ENCODE measurements at places on chromosomes 16 and 17.

DNA sequence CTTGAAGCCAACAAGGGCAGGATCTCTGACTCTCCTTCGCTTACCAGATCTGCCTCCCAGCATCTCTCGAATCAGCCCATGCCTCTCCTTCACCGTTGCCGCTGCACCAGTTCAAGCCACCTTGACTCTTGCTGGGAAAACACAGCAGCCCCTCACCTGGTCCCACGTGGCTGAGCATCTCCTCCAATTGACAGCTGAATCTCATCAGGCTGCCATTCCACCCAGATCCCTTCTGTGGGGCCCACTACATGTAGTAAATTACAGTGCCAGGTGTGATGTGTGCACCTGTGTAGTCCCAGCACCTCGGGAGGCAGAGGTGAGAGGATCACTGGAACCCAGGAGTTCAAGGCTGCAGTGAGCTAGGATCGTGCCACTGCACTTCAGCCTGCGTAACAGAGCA, 37.8 kb upstream of the C16orf78 start:
- no peak for DNase-seq

GRCh38 chr17:64343833-64344637, 46.6 kb downstream of the PECAM1 start:
- DNase-seq: peak; percentile 69

DNA sequence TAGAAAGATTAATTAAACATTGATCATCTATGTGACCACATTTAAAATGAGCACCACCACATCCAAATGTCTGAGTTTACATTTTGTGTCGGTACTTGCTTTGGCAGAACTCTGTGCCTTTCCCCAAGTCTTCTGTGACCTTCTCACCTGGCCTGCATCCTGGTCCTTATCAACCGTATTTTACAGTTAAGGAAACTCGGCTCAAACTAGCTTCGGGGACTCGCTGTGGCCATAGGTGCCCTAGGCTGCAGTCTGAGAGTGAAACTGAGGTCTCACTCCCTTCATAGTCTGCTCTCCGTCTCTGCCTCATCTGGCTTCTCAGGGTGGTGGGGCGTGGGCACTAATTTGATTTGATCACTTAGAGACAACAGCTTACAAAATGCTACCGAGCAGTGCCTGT, 555.5 kb downstream of the WWOX start:
- no peak for DNase-seq

DNA sequence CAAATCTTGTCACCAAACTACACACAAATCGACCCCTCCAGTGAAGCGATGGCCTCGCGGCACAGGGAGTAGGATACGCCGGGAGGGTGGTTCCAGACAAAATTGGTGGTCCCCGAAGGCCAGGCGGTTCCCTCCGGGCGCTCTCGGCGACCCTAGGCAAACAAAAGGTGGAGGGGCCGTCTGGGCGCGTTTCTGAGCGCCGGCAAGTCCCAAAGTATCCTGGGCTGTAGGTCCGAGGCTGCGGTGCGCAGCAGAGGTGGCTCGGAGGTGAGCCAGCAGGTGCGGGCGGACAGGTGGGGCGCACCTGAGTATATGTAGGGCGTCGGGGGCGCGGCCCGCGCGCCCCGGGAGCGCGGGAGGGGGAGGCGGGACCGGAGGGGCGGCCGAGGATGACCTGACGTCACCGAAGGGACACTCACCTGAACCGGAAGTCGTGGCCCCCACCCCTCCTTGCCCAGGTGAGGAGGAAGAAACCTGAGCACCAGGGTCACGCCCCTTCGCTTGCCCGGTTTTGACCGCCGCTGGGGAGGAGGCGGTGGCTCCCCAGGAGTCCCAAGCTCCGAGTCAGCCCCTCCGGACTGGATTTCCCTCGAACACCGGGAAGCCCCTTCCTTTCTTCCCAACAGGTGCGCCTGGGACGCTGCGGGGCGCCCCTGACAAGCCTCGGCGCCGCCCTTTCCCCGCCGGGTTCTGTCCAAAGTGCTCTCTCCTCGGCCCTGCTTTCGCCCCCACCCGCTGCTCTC, at the start of gene CLDN7:
Gene CLDN7, minus strand, starts transcription at position 287 of the 743 bp plus-strand sequence. CDS start 435 bp downstream, outside the sequence.
- DNase-seq: no peak

- no peak for DNase-seq
Measured at GRCh38 chr16:69270831-69271230, 40.3 kb upstream of the VPS4A start.

GRCh38 chr17:31722251-31723056, 136.6 kb downstream of the COPRS start:
- DNase-seq: peak; percentile 68

- DNase-seq: peak; percentile 28
Measured at GRCh38 chr16:11205754-11206581, 50.0 kb downstream of the SOCS1 start.
